ENCODE measurements at places on chromosomes 5 and 9. TPM values are rescaled to one million over a fixed set of nuclear protein-coding genes. Genes with fewer than 3 reads are reported as not detected.
A peak's percentile ranks its signal among the peaks of the same experiment; 100 is the strongest.

DNA sequence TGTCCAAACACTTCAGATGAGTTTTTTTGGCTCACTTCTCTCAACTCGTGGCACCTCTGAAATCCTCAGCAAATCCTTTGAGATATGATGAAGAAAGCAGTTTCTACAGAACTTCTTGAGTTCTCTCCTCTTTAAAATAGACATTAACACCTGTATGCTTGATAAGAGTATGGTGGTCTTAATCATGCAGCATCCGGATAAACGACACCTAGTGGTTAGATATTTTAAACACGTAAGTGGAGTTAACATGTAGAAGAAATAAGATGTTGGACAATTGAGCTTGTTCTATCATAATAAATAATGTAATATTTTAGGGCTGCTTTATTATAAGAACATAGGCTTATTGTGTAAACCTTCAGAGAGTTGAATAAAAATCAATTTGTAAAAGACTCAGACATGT is 324.8 kb downstream of the CYLC2 start:
- DNase-seq: no peak

GRCh38 chr9:126592461-126592860 is 21.3 kb upstream of the LMX1B start:
- no peak for DNase-seq

DNA sequence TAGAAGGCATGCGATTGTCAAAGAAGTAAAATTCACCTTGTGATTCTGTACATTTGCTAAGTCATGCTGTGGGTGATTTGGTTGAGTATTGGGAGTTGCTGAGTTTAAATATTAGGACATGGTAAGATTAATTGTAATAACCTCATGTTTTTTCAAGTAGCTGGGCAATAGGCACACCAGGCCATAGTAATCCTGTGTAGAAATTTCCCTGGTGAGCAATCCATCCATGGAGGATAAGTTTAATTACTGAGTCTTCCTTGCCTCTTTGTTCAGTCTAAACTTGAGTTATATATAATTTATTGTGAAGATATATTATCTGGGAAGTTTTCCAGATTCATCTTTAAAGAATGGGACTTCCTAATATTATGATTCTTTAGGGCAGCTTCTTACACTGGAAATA is 221.1 kb upstream of the NUDT12 start:
- no peak for DNase-seq

DNA sequence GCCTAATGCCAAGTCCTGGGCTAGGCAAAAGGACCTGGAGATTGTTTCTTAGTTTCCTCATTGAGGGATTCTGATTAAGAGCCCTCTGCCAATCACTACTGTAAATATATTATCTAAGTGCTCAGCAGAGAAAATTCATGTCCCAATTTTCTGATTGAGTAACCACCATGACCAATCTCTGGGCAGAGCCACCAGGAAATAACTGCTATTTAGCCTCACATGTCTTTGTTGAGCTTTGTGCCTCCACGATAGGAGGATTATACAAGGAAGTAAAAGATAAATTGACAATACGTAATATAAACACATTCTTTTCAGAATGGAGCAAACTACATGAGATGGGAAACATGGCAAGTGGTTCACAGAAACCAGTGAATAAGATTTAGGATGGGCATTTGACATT is 396.1 kb upstream of the PAPPA start:
- no peak for DNase-seq

GRCh38 chr5:157245886-157246285 is 20.0 kb upstream of the CYFIP2 start:
- DNase-seq: no peak

DNA sequence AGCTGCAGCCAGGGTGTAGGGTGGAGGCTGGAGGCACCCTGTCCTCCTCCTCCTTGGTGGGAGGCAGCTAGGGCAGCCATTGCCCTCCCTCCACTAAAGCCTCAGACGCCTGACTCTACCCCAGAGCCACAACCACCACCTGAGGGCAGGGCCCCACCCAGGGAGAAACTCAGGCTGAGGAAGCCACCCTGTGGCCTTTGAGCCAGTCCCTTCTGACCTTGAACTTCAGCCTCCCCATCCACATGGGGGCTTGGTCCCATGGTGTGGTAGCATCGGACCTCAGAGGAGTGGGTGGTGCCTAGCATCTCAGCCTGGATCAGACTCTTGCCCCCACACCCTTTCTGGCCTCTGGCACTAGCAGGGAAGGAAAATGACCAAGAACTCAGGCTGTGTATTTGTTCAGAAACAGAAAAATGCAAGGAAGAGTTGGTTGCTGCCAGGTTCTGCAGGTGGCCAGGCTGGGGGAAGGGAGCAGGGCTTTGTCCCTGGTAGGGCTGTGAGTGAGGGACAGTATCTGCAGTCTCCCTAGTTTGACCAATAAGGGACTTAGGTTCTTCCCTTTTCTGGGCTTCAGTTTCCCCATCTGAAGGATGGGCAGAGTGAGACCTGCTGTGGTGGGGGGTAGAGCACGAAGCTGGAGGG is 3.2 kb downstream of the DAB2IP start:
- no peak for DNase-seq

GRCh38 chr9:34986540-34987047 is 3.0 kb upstream of the DNAJB5 start:
- DNase-seq: peak; percentile 80

DNA sequence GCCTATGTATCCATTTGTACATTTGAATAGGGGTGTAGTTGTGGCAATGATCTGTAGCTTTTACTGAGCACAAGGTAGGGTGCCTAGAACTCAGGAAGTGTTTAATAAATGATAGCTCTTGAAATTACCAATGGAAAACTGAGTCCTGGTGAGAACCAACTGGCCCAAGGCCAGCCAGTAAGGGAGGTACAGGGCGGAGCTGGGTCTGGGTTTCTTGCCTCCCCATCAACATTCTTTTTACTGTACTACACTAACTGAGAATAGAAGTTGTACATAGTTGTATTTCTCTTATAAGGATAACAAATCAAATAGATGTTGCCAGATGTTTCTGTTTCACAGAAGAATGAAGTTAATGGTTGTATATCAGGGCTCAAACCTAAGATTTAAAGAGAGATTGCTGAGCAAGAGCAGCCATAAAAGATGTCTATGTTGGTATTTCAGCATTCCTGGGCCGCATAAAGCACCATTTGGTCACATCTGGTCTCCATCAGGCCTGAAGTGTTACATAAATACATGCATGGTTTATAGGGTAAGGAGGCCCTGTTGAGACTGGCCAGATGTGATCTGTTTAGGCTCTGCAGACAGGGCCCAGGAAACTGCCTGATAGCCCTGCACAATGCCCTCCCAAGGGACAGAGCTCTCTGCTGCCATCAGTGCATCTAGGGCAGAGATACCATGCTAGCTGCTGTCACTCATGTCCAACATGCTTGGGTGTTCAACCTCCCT is 210.5 kb downstream of the NXNL2 start:
- no peak for DNase-seq

- DNase-seq: no peak
These were observed 106.9 kb upstream of the ST8SIA4 start for GRCh38 chr5:101009758-101010519.

DNA sequence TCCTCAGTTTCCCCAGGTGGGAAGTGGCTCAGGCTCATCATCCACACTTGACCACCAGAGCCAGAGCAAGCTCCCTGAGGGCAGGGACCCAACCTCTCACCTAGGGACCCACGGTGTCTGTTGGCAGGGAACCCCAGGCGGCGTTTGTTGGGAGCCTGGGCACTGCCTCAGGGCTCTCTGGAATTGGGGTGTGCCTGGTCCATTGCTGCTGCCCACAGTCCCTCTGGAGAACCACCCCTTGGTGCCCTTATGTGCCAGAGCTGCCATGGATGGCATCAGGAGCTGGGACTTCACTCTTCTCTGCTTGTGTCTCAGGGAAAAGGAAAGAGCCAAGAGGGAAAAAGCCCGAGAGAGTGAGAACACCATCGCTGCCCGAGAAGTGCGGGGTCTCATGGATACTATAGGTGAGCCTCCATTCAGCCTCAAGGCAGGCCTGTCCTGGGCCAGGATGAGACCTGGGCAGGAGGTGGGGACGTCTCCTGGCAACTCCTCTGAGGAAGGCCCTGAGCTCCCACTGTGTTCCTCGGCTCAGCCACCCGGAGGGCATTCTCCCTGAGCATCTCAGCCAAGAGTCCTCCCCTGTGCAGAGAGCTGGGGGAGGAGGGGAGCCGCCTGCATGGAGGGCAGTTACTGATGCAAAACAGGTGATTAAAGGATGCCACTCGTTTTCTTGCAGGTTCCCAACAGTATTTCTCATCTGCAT is 4.5 kb downstream of the CCDC180 start:
- no peak for DNase-seq

GRCh38 chr5:127696683-127697082 is 6.5 kb upstream of the CCDC192 start:
- DNase-seq: no peak

GRCh38 chr5:78841767-78842166 is 143.3 kb downstream of the ARSB start:
- no peak for DNase-seq

GRCh38 chr9:114551750-114552685 is 35.6 kb upstream of the ATP6V1G1 start:
- no peak for DNase-seq

GRCh38 chr5:148267962-148268361 is 632 bp upstream of the SPINK13 start:
- no peak for DNase-seq

DNA sequence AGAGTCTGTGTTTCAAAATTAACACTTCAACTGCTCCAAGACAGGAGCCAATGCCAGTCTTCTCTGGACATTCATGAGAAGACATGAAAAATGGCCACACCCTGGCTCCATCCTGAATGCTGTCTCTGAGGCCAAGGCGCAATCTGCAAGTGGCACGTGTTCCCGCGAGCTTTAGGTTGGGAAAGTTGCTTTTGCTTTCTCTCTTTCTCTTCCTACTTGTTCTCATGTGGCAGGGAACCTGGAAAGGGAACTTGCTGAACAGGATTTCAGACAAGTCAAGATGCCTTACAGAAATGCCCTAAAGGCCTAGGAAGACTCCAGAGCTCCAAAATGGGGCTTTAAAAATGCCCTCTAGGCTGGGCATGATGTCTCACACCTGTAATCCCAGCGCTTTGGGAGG is 91.9 kb upstream of the OTULINL start:
- no peak for DNase-seq

DNA sequence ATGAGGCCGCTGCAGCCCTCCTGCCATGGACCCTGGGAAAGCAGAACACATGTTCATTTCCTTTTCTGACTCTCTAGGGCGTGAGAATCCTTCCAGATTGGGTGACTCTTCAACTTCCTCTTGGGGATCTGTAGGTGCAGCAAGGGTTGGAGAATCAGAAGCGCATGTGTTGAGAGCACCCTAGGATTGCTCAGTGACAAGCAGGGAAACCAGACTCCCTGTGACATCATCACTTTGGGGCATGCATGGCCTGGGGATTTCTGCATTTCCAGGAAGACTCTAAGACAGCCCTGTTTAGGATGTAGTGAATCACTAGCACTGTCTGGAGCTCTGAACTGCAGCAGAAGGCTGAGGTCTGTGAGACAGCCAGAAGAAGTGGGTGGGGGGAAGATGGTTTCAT is 15.1 kb upstream of the LCP2 start:
- peak; percentile 84 for DNase-seq

DNA sequence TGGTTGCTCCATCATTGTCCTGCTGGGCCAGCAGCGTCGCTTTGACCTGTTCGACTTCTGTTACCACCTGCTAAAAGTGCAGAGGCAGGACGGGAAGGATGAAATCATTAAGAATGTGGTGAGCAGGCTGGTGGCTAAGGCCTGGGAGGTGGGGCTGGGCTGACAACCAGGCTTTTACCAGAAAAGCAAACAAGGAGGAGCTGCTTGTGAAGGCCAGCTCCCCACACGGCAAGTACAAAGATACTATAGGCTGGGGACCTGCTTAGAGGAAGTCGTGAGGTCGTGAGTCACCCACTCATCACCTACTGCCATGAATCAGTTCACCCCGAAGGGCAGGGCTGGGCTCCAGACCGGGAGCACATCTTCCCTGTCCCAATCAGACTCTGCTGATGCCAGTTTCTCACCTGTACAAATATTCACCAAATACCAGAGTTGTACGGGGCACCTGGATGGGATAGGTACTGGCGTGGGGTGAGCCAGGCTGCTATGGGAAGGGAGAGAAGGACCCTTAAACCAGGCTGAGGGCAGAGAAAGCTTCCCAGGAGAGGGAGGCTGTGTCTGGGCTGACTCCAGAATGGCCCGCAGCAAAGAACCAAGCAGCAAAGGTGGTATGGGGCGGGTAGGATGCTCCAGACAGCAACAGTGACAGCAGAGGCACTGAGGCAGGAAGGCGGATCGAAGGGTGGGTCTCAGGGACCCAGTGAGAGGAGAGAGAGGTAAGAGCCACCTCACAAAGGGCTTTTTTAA is 69.3 kb upstream of the NIPAL4 start:
- peak; percentile 88 for DNase-seq

- no peak for DNase-seq
These were observed 468.7 kb downstream of the TLE4 start for GRCh38 chr9:80040457-80040856.

DNA sequence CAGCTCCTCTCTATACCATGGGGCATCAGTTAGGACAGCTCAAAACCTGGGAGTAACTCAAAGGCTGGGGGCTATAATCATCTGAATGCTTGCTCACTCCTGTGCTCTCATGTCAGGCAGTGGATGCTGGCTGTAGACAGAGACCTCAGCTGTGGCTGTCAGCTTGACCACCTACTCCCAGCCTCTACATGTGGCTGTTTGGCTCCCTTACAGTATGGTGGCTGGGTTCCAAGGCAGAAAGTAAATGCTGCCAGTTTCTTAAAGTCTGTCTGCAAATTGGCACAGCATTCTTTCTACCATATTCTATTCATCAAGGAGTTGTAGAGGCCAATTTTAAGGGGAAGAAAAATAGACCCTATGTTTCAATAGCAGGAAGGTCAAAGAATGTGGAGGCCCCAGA is 66.9 kb downstream of the TMC1 start:
- no peak for DNase-seq

PCA3 gene
- not detected for total RNA-seq

DDX4 gene
- total RNA-seq: not detected

SSBP2 gene
- 16.9 TPM for total RNA-seq

THBS4 gene
- total RNA-seq: 2.1 TPM

PRDM9 gene
- not detected for total RNA-seq

EXD3 gene
- 6.7 TPM for total RNA-seq

LSM11 gene
- 6.2 TPM for total RNA-seq

ZCCHC10 gene
- 32.2 TPM for total RNA-seq

SYK gene
- 0.64 TPM for total RNA-seq

RNF208 gene
- total RNA-seq: 8.9 TPM

DOK3 gene
- 4.8 TPM for total RNA-seq

LCN12 gene
- total RNA-seq: 1.1 TPM

DHX29 gene
- total RNA-seq: 12.1 TPM

Data from activated CD4-positive, alpha-beta T cell treated with anti-CD3 and anti-CD28 coated beads for 36 hours (primary cell).